ENCODE measurements at places on chromosomes 5 and 9. TPM values are rescaled to one million over a fixed set of nuclear protein-coding genes. Genes with fewer than 3 reads are reported as not detected.

SPAAR gene
- total RNA-seq = 7.5 TPM

FBP2 gene
- total RNA-seq = not detected

ZDHHC11B gene
- not detected for total RNA-seq

- no peak for DNase-seq
Measured at GRCh38 chr5:95746722-95747679, 15.9 kb downstream of the RHOBTB3 start.

DNA sequence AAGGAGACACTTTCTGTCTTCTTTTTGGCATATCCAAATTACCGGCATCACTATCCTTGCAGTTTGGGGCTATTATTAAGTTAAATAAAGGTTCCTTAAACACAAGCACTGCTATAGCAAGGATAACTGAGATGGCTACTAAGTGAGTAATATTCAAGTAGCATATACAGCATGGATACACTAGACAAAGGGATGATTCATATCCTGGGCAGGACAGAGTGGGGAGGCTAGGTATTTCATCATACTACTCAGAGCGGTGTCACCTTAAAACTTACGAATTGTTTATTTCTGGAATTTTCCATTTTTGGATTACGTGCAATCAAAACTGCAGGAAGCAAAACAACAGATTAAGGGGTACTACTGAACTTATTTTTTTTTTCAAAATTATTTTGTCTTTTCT lies 54.1 kb downstream of the FER start:
- DNase-seq = peak; percentile 63

C5orf52 gene
- not detected for total RNA-seq

DNA sequence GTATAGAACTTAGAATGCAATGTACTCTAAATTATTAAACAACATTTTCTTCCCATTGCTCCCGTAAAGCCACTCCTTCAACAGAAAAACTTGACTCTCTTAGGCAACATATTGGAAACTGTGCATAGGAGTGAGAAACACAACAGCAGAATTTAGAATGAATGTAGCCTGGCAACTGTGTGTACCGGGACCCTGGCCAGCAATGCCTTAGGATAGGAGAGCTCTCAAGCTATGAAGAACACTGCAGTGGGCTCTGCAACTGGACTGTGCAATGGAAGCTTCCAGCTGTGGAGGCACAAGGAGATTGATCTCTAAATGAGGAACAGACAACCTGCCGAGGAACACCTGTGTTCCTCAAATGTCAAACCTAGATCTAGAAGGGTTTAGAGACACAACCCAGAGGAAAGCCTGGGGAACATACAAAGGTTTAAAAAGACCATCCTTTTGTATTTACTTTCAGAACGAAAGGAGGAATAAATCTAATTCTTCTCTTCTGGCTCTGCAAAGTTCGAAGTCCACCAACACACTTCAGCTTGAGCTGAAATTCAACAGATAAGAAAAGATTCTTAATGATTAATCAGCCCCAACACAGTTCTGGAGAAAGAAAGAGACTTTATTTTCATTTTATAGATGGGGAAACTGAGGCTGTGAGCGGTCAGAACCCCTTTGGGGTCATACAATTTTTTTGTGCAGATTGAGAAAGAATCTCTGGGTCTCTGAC lies 51.5 kb upstream of the ARL15 start:
- DNase-seq = no peak

All from pulmonary artery endothelial cell (primary cell).